ENCODE measurements at places on chromosomes 12 and 14.

- DNase-seq = peak; percentile 12
Observed at GRCh38 chr14:73717711-73718417, 3.7 kb upstream of the PNMA1 start.

- DNase-seq = no peak
Observed at GRCh38 chr12:100346660-100347059, 10.2 kb upstream of the SLC17A8 start.

DNA sequence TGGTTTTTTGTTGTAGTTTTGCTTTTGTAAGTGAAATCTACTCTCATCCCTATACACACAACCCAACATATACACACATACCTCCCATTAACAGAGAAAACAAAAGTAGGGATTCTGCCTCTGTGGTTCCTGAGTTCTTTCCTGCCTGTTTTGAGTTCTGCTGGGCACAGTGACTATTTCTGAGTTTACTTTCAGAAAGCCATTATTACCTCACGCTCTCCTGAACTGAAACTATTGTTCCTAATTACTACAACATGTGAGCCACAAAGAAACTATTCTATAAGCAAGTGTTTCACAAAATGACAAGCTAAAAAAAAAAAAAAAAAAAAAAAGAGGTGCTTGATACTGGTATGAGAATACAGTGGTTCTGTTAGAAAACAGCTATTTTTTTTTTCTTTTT is 110.9 kb downstream of the ALG10B start:
- no peak for DNase-seq

DNA sequence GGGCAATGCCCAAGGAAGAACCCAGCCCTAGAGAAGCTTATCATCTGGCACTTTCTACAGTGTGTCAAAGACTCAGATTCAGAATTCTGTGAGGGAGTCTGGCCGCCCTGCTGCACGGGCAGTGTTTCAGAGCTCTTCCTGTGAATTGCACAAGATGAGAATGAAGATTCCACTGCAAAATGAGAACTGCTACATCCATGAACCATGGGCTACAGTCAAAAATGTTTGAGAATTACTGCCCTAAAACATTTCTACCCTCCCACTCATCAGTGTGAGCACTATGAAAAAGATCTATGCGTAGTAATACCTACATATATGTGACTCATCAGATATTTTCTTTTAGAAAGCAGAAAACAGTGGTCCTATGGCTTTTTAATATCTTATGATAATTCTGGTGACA is 104.0 kb downstream of the STAB2 start:
- DNase-seq = no peak

DNA sequence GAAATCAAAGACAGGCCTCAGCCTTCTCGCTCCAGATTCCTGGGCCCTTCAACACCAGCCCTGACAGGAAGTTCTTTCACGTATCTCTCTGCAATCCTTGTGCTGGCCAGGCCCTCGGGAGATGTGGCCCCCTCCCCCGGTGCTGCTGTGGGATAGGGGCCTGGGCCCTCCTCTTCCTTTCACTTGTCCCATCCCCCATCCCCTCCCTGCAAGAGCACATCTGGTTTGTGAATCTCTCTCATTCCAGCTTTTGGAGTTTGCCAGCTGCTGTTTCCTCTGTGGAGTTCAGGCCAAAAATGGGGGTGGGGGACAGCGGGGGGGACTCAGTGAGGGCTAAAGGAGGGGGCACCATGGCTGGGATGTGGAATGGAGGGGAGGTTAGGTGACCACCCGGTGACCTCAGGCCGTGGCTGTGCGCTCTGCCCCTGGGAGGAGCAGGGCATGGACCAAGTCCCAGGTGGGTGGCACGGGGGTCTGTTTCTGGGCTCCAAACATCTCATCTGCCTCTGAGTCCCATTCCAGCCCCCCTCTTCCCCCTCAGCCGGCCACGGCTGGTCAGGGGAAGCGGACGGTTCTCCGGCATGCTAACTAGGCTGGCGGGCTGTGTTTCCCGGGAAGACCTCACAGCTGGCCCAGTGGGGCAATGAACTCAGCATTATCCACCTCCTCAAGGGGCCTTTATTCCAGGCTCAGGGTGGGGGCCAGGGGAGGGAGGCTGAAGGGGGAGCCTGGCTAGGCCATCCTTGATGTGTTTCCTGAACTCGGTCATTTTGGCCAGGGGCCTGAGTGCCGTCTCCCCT is 7.4 kb downstream of the LRP1 start:
- no peak for DNase-seq

DNA sequence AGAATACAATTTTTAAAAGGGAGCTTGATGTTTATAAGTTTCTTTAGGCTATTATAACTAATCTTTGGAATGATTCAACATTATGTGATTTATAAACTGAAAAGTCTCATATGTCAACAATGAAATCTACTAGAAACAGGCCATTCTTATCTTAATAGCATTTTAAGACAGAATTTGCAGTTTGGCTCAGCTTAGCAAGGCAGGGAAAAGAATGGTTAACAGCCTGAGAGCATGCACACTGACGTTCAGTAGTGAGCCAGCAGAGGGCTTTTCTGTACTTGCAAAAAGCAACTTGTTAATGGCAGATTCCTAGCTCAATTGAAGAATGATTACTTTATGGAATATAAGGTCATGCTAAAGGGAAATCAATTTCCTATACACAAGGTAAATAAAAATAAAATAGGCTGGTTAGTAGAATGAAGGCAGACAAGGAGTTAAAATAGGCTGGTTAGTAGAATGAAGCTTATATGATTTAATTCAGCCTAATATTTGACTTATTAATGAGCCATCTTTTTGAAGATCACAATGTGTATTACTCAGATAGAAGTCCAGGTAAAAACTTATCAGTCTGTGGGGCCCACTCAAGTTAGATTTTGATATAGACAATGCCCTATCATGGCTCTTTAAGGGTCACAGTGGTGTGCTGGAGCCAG is 95.9 kb downstream of the OTOGL start:
- no peak for DNase-seq

- DNase-seq = no peak
Observed at GRCh38 chr14:36617824-36618223, 35.4 kb upstream of the NKX2-8 start.

DNA sequence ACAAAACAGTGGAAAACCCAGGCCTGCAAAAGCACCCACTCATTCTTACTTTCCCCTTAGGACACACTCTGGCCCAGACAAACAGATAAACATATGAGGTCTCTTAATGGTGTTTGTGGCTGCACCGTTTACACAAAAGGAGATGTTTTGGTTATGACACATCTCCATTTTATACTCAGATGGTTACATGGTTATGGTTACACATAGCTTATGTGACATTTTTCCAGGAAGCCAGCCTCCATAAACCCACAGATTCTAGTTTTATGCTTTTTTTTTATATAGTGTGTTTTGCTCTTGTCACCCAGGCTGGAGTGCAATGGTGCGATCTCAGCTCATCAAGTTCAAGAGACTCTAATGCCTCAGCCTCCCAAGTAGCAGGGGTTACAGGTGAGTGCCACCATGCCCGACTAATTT is 3.5 kb upstream of the KLRD1 start:
- DNase-seq = no peak

All from D721Med (cell line).